ENCODE measurements at places on chromosomes 4 and X.
A peak's percentile ranks its signal among the peaks of the same experiment; 100 is the strongest.

GRCh38 chr4:188428935-188429334 lies 289.7 kb downstream of the TRIML1 start:
- no peak for DNase-seq

DNA sequence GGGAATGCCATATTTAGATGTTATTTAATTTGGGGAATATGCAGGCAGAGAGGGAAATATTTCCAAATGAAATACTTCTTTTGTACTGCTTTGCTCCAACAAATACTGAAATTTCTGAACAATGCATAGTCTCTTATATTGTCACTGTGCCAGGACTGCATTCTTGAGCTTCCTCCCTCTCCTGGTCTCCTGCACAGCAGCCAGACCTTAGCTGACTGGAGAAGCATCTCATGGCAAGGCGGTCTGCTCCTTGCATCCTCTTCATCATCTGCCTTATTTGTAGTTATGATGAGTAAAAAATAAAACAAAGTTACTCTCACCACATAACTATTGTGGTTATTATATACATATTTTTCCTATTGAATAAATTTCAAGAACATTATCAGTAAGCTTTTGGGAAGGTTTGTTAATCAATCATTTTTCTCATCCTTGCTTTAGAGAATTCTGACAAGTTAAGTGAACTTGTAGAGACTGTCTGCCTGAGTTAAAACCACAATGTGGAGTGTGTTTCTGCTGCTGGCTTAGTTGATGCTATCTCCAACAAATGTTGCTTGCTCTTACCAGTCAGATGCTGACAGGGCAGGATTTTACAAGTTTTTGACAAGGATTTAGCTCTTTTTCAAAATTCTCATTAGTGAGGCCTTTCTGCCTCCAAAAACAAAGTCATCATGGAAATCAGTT lies 153.6 kb downstream of the SOWAHB start:
- DNase-seq = no peak

- DNase-seq = no peak
These were observed 15.2 kb upstream of the PCYT1B start for GRCh38 chrX:24662352-24662751.

DNA sequence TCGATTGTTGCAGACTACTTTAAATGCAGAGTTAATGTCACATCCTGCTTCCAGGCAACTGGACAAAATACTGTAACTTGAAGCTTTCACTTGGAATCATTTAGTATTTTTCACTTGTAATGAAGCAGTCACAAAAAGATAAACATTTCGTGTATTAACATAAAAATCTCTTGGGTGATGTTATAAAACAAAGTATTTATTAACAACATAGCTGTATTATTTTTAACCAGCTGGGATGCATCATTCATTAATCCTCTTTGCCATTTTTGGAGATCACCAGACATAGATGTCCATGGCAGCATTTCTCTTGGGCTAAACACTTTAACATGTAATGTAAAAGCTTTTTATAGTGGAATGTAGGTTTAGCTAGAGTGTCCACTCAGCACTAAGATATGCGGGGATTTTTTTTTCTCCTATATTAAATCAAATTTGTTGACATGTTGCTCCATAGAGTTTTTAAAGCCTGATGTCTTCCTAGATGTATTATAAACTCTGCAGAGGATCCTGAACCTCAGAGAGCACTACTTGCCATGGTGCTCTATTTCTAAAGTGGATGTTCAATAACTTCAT lies 193.7 kb upstream of the SPANXN4 start:
- DNase-seq = no peak

DNA sequence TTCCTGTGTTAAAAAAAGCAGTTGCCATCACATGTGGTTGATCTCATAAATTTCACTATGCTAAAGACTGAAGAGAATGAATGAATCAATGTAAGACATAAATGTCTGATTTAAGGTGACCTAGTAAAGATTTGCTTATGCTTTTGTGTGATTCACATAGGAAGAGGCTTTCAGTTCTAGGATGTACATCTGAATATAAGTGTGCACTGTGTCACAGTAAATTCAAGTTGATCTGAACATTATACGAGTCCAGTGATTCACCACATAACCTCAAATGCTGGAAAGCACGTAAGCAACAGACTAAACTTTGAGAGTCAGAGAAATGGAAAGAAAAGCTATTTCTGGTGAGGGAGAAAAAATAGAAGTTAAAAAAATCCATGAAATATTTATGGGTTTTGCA lies 567.9 kb downstream of the EPHA5 start:
- DNase-seq = no peak

DNA sequence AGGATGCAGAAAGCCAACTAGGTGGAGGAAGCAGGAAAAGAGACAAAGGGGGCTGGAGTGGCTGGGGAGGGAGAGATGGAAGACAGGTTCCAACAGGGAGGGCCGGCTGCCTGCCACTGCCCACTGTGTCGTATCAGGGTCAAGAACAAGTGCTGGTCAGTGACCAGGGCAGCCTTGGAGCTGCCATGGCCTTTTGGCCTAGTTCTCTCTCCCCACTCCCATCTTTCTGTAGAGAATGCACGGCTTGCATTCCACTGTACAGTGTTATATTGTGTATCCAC lies 11.9 kb downstream of the L1CAM start:
- no peak for DNase-seq

DNA sequence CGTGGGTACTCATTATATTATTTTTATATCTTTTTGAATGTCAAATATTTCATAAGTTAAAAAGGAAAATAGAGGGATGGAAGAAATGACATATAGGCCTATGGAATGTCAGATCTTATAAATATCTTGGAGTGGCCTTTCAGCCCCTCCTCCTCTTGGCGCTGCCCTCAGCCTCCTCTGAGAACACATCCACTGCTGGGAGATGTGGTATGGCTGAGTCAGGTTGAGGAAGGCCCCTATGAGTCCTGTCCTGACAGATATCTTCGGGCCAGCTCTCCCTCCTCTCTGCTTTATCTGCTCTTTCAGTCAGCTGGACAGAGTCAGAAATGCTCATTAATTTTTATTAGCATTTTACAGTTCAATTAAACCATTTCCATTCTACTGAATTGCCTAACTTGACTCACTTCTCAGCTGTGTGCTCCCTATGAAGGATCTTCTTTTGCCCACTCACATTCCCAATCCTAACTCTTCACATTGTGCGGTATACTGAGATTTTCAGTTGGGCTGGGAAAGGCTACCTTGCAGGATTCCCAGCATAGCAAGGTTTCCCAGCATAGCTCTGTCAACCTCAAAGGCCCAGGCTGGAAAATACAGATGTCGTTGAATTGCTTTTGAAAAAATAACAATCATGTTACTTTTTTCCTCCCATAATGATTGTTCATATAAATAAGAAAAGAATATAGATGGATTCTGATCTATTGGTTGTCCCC lies 128.0 kb downstream of the ARHGEF9 start:
- DNase-seq = no peak

DNA sequence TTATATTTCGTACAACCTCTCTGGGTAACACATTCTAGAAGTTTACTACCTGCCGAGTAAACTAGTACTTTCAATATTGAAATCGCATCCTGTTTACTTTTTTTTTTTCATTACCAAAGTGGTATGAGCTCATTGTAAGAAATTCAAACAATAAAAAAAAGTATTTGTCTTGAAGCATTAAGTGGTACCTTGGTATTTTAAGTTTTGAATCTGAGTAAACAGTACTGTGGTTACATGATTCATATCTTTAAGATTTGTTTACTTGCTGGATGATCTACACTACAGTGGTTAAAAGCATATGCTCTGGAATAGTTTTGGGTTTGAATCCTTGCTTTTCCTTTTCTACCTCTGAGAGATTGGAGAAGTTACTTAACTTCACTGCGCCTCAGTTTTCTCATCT lies 3.8 kb upstream of the MMGT1 start:
- no peak for DNase-seq

DNA sequence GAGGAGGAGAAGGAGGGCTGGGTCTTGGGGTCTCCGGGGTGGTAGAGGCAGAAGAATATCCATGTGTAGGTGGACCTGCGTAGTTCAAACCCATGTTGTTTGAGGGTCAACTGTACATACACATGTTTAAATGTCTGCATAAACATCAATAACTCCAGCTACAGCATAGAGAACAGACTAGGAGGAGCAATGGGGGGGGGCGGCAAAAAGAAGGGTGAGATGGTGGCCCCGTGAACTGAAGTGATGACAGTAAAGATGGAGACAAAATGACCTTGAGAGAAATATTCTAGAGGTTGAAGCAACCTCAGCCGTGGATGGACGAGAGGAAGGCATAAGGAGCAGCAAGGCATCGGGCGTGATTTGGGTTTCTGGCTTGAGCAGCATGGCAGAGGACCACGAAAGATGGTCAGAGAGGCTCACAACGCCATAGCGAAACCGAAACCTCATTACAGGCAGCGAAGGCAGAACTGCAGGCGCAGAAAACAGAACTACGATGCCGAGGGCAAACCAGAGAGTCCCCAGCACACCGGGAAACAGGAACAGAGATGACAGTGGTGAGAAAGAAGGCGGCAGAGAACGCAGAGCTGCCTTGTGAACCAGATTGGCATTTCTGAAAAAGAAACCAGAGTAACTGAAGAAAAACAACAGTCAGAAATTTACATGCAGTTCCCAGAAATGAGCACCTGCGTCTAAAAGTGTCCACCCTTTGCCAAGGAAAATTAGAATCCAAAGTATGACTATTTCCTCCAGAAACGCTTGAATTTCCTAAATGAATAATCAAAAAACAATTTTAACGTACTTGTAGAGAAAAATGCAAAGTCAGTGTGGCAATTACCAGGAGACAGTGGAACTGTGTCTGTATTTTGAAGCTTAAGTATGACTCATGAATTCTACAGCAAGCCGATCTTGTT lies 50.3 kb upstream of the ENPP6 start:
- DNase-seq = peak; percentile 19

DNA sequence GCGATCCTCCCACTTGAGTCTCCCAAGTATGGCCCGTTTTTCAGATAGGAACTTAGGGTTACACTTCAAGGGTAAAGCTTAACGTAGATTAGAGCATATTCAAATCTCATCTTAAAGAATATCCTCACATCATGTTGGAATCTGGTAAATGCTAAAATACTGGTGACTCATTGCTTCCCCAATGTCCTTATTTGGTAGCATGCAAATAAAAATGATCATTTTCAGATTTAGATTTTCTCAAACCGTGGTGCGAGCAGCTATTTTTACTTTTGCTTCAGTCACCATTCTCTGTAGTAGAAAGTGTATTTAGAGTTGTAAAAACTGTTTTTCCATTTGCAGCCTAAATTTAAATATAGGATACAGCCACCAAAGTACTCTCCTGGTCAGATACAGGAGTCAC lies 101.5 kb upstream of the MAML3 start:
- no peak for DNase-seq

DNA sequence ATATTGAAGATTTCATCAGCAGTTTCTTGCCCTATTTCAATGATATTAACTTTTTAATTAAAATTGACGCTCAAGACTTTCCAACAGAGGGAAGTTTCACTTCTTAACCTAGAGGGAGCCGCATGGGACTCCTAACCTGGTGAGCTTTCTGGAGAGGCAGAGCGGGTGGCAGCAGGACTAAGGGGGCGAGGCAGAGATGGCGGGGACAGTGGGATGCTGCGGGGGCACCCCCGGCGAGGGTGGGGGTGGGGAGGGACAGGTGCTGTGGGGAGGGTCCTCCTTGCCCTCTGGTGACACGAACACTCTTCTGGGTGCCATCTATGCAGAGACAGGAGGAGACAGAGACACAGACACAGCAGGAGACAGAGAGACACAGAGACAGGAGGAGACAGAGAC lies 104.4 kb downstream of the ADRA2C start:
- no peak for DNase-seq

DNA sequence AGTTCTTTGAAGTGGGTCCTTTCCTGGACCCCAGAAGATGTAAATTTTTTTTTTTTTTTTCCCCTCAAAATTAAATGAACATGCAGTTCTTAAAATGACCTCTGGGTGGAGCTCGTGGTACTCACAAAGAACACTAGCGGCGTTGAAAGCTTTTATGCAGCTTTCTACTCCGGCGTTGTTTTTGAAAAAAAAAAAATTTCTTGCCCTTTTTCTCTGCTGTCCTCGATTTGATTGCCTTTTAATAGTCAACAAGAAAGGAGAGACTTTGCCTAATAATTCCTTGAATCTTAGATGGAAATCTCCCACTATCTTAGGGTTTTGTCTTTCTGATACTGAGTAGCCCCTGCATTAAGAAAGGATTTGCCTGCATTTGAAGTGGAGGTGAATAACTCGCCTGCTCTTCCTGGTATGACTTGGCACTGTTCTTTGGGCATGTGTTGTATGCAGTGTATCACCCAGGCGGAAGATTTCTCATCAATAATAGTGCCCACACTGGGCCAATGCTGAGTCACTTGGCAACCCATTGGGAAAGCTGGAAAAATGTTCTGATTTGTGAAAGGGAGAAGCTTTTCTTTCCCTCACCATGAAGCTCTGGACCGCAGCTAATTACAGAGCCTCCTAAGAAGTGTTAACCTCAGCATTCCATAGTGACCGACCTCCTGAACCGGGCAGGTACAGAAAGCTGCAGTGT lies 104.0 kb downstream of the PHEX start:
- DNase-seq = no peak

DNA sequence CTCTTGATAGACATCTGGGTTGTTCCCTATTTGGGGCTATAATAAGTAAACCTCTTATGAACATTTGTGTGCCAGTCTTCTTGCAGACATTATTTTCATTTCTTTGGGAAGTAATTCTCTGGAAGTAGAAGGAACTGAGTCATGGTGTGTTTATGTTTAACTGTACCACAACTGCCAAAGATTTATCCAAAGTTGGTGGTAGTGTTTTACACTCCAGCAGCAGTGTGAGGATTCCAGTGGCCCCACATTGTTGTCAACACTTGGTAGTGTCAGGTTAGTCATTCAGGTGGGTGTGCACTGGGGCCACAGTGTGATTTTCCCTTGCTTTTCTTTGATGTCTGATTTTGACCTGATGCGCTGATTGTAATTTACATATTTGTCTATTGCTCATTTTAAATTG lies 5.0 kb upstream of the UVSSA start:
- no peak for DNase-seq

GRCh38 chrX:150411656-150412055 lies 48.5 kb downstream of the MAMLD1 start:
- no peak for DNase-seq

GRCh38 chrX:118974088-118974907 lies at the start of gene LONRF3:
Gene LONRF3 (plus strand): TSS chrX:118974618. CDS start chrX:118974781, 163 bp downstream.
- no peak for DNase-seq

DNA sequence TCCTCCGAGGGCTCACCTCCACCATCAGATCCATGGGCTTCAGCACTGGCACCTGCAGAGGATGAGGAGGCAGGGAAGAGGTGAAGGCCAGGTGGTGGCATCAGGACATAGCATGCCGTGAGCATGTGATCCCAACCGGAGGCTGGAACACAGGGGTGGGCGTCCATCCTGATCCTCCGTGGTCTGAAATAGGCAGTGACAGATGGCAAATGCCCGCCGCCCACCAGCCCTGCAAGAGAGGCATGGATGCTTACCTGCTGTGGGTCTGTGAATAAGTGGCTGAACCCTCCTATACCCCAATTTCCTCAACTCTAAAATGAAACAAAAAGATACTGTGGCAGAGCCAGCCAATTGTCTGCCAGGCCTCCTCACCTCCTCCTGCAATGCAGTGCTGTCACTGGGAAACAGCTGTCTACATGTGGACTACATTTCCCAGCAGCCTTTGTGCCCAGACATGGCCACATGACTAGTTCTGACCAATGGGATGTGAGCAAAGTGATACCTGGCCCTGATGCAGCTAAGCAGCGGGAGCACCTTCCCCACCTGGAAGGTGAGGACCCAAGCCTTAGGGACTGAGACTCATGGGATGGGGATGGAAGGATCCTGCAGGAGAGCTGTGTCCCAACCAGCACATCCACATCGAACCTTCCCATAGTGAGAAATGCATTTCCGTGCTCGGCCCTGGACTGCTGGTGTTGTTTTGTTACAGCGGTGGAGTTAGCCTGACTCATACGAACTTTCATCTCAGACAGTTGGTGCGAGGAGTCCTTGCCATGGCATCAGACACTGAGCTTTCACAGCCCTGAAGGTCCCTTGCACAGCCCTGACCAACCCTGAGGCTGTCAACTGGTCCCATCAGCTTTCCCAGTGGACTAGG lies 99.5 kb downstream of the PPP2R2C start:
- DNase-seq = no peak

Data from stimulated activated CD8-positive, alpha-beta memory T cell treated with anti-CD3 and anti-CD28 coated beads, Interleukin-4, amount 100 ng/mL, for 1 hour (primary cell).